ENCODE measurements at places on chromosomes 5 and 9. TPM values are rescaled to one million over a fixed set of nuclear protein-coding genes. Genes with fewer than 3 reads are reported as not detected.
A peak's percentile ranks its signal among the peaks of the same experiment; 100 is the strongest.

GRCh38 chr9:135000647-135001245 lies 83.0 kb upstream of the FCN1 start:
- H3K36me3 ChIP-seq = no peaks in the 10 kb centered on the region
- H3K27me3 ChIP-seq = no peaks in the 10 kb centered on the region
- no peak for DNase-seq
- no peak overlapping the region for H3K27ac ChIP-seq
- H3K4me1 ChIP-seq = no peaks in the 10 kb centered on the region
- no peak overlapping the region for H3K4me3 ChIP-seq

DNA sequence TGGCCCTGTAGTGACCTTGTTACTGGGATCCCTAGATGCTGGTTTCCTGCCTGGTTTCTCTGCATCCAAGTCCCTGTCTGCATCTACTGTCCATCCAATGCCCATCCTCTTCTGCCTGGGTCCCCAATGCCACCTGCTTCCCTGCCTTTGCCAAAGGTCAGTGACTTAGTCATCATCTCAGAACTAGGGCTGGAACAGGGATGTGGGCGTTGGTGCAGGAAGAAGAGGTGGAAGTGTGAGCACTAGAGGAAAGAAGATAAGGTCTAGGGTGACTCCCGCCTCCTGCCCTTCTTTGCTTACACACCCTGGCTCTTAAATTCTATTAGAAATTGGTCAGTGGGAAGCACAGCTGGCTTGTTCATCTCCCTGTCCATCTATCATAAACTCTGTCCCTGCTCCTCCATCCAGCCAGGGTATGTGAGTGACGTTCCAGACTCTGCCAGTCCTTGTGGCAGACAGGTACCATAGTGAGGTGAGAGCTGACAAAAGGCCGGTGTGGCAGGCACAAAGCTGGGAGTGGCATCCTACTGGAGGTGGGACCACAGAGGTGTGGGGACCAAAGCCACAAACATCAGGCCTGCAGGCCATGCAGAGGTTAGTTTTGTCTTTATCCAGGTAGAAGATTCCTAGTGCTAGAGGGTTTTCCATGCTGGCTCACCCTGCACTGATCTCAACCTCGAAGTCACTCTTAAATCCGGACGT lies 9.2 kb downstream of the PTPN3 start:
- no peaks in the 10 kb centered on the region for H3K4me1 ChIP-seq
- H3K4me3 ChIP-seq = no peak overlapping the region
- no peaks in the 10 kb centered on the region for H3K36me3 ChIP-seq
- DNase-seq = no peak

DNA sequence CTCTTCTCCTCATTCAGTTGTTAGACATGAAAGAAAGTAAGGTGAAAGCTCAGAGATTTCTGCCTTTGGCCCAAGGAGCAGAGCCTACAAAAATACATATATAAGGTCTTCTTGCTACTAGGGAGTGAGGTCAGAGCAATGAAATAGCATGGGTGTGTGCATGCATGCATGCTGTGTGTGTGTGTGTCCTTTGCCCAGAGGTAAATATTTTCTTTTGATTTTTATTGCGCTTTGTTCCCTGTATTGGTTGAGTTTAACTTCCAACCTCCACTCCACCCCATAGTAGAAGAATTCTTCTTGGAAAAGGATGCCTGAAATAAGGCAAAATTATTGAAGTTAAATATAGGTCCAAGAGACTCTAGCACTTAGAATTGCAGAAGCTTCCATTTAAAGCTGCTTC lies 248.0 kb upstream of the PTGER4 start:
- no peaks in the 10 kb centered on the region for H3K4me1 ChIP-seq
- no peak overlapping the region for H3K27ac ChIP-seq
- H3K4me3 ChIP-seq = no peak overlapping the region
- H3K27me3 ChIP-seq = no peaks in the 10 kb centered on the region

- H3K4me3 ChIP-seq = no peak overlapping the region
- peaks cover 31% of the 10 kb centered on the region for H3K4me1 ChIP-seq
- no peak overlapping the region for H3K27ac ChIP-seq
- H3K36me3 ChIP-seq = no peaks in the 10 kb centered on the region
- H3K27me3 ChIP-seq = no peaks in the 10 kb centered on the region
Observed at GRCh38 chr5:133818869-133819600, 149.4 kb downstream of the C5orf15 start.

DNA sequence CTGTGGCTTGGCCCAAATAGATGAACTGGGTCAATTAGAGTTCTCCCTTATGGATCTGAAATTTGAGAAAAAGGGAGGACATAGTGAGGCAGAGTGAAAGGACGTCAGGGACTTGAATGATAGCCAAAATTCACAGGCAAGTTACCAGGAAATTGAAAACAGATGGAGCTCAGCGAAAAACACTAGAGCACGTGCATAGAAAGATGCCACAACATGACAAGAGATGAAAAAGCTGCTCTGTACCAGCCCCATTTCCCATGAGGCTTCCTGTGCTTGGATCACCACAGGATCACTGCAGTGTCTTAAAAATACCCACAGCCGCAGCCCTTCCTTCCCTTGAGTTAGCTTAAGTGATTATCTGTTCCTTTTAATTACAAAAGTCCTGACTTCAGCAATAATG lies 39.0 kb upstream of the HOMER1 start:
- no peak overlapping the region for H3K27ac ChIP-seq
- no peaks in the 10 kb centered on the region for H3K36me3 ChIP-seq
- no peak overlapping the region for H3K4me3 ChIP-seq
- DNase-seq = no peak
- no peaks in the 10 kb centered on the region for H3K27me3 ChIP-seq
- H3K4me1 ChIP-seq = no peaks in the 10 kb centered on the region

DNA sequence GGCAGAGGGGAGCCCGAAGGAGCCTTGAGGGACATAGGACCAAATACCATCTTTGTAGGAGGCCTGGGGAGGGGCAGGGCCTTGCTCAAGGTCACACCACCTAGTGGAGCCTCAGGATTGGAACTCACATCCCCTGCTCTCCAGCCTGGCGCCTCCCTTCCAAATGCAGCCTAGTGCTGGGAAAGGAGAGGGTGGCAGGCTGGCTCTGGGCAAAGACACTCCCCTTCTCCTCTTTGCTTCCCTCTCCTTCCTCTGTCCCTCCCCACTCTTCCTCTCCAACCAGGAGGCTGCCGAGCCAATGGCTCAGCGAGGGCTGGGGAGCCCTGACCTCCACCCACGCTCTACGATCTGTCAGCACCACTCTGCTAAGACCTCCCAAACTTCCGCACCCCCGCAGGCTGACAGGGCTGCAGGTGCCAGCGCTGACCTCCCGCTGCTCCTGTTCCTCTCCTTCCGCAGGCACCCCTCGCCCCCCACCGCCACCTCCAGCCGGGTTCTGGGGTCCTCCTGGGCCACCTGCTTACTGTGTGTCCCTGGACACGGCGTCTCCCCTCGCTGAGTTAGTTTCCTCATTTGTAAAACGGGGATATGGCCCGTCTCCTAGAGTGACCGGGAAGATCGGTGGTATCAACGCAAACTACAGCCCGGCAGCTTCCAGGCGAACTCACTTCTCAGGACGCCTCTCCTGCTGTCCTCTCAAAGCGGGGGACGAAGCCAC lies 52.9 kb downstream of the C9orf50 start:
- H3K36me3 ChIP-seq = no peaks in the 10 kb centered on the region
- H3K4me3 ChIP-seq = peak overlapping the region; percentile 56
- peaks cover 28% of the 10 kb centered on the region for H3K4me1 ChIP-seq

GRCh38 chr5:180960209-180960608 lies 28.4 kb upstream of the BTNL3 start:
- H3K27me3 ChIP-seq = no peaks in the 10 kb centered on the region
- no peaks in the 10 kb centered on the region for H3K4me1 ChIP-seq
- DNase-seq = no peak
- H3K36me3 ChIP-seq = no peaks in the 10 kb centered on the region

DNA sequence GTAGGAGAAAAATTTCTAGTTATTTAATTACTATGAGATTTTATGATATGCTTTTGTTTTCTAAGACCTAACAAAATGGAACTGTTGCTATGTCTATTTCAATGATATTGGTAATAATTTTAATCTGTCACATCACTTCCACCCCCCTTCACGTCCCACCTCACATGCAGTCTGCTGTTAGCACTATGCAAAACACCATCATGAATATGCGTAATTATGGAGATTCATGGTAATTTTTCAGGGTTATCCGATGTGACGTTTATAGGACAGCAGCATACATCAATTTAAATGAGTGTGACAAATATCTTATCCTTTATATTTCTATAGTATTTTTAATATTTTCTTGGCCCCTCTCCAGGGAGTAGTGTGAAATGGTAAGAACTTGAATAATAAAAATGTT lies 283.8 kb upstream of the TMEM161B start:
- no peaks in the 10 kb centered on the region for H3K36me3 ChIP-seq
- H3K27ac ChIP-seq = no peak overlapping the region

DNA sequence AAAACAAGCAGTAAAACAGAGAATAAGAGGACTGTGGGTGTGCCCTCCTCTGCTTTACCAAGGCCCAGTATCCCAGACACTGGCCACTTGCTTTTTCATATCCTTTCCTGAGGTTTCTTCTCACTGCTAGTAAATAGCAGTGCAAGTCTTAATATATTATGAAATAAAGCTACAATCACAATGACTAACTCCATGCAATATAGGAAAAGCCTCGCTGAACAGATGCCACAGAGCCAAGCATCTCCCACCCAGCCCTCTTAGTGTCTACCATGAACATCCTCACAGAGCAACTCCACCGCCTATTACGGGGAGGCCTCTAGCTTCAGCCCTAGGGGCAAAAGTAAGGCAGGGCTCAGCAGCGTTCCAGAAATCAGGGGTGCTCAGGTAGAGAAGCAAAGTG lies 130.7 kb upstream of the LHFPL2 start:
- no peaks in the 10 kb centered on the region for H3K27me3 ChIP-seq
- DNase-seq = no peak
- no peak overlapping the region for H3K4me3 ChIP-seq
- no peak overlapping the region for H3K27ac ChIP-seq
- H3K4me1 ChIP-seq = no peaks in the 10 kb centered on the region

Gene PCBD2
- 13.1 TPM for total RNA-seq

Gene KIF4B
- total RNA-seq = not detected

Gene SNX30
- total RNA-seq = 67.5 TPM
